Kidney glomerular epithelial cell (primary cell): ENCODE measurements at places on chromosomes 1 and 21.

DNA sequence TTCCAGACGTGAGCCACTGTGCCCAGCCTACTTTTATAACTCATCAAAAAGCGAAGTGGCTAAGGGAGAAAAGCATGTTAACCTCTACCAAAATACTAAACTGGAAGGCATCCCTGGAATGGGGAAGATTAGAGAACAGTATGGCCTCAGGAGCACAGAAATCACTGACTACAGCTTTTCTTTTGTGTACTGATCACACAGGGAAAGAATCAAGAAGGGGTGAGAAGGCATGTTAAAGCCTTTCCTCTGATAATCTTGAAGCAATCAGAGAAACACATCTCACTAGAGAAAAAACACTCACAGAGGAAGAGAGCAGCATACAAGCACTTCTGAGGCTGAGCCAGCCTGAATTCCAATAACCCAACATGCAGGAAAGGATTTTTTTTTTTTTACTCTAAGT, 10.7 kb downstream of the PCAT6 start:
- DNase-seq: no peak

GRCh38 chr1:71399594-71399993, 318.8 kb upstream of the ZRANB2 start:
- DNase-seq: no peak

DNA sequence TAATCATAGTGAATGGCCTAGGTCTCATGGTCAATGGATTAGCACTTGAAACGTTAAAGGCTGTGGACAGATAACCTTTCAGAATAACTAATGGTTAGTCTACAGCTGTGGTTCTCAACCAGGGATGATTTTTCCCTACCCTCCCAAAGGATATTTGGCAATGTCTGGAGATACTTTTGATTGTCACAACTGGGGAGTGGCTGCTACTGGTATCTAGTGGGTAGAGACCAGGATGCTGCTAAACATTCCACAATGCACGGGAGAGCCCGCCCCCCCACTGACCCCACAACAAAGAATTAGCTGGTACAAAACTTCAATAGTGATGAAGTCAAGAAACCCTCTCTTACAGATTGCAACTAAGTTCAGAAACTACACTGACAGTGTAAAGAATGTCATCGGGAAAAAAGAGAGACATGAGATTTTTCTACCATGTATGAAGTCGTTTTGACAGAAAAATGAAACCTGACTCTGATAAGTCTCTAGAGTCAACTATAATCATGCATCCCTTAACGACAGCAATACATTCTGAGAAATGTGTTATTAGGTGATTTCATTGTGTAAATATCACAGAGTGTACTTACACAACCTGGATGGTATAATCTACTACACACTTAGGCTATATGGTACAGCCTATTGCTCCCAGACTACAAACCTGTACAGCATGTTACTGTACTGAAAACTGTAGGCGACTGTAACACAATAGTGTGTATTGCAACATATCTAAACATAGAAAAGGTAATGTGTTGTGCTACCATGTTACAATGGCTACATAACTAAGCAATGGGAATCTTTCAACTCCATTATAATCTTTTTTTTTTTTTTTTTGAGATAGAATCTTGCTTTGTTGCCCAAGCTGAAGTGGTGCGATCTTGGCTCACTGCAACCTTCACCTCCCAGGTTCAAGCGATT, 49.7 kb upstream of the PRDX6 start:
- DNase-seq: no peak

- no peak for DNase-seq
Measured at GRCh38 chr1:109089242-109090015, 1.1 kb upstream of the TMEM167B start.

- DNase-seq: no peak
Measured at GRCh38 chr1:45394342-45394741, 54.1 kb upstream of the MUTYH start.

DNA sequence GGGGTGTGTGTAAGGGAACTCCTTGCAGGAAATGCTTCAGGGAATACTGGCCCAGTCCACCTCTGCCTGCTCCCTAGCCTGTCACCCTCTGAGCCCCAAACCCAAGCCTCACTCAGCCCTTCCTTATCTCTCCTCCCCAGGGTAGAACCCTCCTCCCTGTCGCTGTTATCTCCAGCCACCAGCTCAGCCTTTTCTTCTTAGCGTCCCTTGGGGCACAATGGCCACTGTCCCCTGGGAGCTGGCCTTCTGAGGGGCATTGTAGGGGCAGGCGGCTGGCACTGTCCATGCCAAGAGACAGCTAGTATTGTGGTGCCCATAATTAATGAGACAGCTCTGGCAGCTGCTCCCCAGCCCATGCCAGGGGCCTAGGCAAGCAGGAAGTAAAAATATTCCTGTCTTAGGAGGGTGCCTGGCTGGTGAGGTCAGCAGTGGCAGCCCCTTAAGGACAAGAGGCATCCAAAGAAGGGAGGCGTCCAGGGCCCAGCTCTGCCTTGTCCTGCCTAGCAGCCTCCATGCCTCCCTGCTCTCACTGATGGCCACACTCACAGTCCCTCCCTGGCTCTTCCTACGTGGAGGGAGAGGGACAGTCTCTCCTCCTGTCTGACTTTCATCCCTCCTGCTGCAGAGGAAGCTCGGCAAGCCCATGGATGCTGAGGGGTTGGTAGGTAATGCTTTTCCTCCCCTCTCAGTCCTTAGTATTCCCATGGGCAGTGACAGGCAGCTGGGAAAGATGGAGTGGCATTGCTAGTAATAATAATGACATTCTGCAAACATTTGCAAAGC, 37.5 kb downstream of the KCNQ4 start:
- no peak for DNase-seq

GRCh38 chr1:81877940-81878339, 77.2 kb downstream of the ADGRL2 start:
- DNase-seq: peak; percentile 14

DNA sequence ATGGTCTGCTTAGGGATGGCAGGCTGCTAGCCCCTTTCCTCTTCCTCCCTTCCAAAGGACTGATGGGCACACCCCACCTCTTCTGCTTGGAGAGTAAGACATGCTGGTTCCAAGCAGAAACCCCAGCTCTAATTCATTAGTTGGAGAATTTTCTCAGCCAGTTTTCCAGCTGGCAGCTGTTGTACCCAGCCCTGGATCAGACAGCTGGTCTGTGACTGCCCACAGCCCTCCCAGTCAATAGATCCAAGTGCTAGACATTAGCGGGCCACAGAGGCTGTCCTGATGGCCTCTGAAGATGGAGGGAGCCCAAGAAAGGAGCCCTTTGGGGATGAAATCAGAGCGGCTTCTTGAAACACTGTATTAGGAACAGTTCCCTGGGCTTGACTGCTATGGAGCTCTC, 35.8 kb downstream of the ACOT11 start:
- DNase-seq: no peak

- no peak for DNase-seq
Measured at GRCh38 chr21:34112316-34113033, 39.1 kb downstream of the MRPS6 start.

DNA sequence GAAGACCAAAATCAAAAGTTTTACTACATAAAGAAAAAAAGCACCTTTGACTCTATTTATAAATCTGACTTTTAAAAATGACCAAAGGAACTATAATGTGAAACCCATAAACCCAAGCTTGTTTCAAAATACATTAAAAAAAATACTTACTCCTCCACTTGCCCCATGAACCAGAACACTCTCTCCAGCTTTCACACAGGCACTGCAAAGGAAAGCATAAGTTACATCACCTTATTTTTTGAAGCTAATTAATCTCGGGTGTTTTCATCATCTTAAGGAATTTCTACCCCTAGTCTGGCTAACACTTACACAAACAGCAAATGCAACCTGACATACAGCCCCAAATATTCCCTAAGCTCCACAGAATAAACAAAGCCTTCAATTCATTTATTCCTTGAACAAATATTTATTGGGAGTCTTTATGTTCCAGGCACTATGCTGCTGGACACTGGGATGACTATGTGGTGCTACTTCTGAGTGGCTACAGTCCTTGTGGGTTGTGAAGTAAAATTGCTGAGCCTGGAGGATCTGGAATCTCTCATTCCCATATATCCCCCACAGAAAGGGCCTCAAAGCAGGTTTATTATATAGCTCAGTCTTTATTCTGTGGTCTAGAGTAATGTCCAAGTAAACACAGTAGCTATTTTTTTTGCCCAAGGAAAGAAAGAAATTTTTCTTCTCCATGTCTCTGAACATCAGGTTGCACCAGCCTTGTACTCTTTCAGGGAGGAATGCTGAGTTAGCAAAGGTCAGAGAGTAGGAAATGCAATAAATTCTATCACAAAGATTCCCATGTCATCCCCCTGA, 18.2 kb downstream of the CRYZ start:
- DNase-seq: peak; percentile 36

DNA sequence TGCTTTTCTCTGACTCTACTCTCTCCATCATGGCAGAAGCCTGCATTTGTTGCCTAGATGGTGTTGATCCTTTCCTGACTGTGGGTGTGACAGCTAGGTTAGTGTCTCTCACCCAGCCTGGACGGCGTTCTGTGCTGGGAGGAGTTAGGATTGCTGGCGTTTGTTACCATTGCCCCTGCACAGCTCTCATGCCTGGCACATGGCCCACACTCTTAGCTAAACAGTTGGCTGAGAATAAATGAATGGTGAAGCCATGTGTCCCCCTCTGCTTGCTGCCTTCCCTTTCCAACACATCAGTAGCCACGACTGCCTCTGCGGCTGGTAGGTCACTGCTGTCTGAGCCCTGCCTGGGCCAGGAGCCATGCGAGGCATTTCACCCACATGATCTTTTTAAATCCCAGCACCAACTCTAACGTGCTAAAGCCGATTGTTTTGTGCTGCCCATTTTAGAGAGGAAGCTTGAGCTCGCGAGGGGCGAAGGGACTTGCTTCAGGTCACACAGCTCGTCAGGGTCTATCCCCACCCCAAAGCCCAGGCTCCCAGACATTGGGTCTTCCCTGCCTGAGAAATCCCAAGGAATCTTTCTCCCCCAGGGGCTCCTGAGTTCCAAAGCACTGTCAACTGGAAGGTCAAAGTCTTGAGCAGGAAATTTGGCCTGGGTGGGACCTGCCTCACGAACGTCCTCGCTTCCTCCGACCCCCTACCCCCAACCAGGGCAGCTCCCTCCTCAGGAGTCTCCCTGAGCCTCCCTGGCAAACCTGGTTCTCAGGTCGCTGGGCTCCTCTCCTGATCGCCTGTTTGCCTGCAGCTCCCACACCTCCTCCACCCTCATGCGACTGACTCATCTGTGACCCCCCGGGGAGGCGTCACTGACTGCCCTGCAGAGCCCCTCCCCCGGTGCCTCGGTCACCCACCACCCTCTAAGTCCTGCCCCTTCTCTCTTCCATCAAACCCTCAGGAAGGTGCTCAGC, 271.7 kb upstream of the C1orf174 start:
- no peak for DNase-seq

- no peak for DNase-seq
Measured at GRCh38 chr1:153872331-153872730, 50.4 kb downstream of the GATAD2B start.

DNA sequence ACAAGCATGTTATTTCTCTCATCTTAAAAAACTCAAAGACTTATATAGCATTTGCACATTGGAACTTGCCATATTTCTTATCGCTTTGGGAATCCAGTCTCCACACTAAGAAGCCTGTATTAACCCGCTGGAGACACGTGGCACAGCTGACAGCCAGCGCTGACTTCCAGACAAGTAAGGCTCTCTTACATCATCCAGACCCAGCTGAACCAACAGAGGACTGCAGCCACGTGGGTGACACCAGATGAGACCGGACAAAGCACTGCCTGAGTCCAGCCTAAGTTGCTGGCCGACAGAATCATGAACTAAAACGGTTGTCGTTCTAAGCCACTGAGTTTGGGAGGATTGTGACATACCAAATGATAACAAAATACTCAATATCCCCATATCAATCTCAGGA, 6.3 kb upstream of the CD247 start:
- DNase-seq: no peak

DNA sequence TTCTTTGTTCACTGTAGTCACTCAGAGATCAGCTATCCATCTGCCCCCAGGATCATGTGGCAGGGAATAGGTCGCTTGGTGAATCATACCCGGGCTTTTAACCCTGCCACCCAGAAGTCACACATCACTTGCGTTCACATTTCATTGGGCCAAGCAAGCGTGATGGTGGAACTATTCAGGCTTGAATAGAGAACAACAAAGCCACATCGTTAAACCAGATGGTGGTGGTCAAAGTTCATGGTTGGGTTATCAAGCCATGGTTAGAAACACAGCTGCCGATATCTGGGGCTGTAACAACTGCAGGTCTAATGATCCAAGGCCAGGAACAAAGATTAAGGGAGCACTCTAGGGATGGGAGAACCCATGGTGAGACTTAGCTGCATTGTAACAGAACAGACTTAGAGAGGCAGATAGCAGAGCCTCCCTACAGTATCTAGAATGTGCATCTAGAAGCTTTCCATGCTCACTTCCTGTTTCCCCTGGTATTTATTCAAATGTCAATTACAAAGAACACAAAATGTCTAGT, 40.0 kb upstream of the PTPRC start:
- peak; percentile 68 for DNase-seq

DNA sequence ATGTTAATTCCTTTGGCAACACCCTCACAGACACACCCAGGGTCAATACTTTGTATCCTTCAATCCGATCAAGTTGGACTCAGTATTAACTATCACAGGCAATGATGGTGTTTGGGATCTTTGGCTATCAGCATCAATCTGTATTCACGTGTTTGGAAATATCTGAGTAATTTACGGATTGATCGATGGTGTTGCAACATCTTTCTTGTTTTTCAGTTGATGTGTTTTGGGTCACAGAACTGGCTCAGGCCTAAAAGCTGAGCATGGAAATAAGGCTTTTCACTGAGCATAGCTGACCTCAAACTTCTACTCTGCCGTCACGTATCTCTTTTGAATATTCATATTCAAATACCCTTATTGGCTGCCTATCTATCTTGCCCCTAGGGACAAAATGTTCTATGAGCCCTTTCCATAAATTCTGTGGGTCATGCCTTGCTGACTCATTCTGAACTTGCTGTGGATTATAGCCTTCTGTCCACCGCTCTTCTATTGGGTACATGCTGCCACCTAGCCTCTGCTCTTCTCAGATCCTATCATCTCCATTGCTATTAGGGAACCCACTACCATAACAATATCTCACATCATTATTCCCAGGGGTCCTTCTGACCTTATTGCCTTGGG, 156.0 kb downstream of the PDE4B start:
- DNase-seq: peak; percentile 46

- DNase-seq: no peak
Measured at GRCh38 chr1:230399321-230400006, 26.7 kb downstream of the PGBD5 start.

- DNase-seq: peak; percentile 90
Measured at GRCh38 chr1:175572932-175573868, 170.2 kb downstream of the TNR start.

GRCh38 chr1:168867941-168868634, 139.1 kb upstream of the DPT start:
- no peak for DNase-seq

- DNase-seq: no peak
Measured at GRCh38 chr1:164754088-164754600, 195.2 kb downstream of the PBX1 start.

DNA sequence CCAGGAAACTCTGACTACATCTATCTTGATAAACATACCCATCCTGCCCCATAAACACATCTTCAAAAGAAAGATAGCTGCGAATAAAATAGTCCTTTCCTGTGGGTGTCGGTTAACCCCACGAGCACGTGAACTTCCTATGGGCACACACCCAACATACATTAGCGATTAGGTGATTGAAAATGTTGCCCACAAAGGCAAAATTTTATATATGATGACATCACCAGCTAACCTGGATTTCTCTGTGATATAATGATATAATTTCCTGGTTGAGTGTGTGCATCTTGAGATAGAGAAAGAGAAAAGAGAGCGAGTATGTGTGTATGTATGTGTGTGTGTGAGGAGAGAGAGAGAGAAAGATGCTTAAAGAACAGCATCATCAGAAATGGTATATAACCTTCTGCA, 296.1 kb downstream of the PTPRC start:
- no peak for DNase-seq
